ENCODE measurements at places on chromosomes 5 and 9.
A peak's percentile ranks its signal among the peaks of the same experiment; 100 is the strongest.

GRCh38 chr9:14516656-14517055, 176.6 kb downstream of the ZDHHC21 start:
- no peak for DNase-seq

DNA sequence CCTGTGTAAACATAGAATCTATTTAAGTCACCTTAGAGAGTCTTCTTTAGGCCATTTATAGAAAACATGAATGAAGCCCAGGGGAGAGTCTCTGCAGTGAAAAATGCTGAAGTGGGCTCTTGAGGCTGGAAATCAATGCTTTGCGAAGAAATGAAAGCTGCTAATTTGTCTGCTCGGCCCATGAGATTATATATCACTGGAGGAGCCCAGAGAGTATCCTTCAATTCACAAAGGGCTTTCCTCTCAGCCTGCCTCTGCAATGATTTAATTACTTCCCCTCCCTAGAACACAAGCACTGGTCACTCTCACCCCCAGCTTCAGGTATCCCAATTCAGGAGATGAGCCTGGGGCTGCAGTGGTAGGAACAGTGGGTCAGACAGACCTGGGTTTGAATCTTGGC, 8.2 kb upstream of the DRD1 start:
- DNase-seq: no peak

- DNase-seq: no peak
Observed at GRCh38 chr5:61966296-61966955, 339.6 kb upstream of the KIF2A start.

- no peak for DNase-seq
Observed at GRCh38 chr5:173817561-173817960, 70.6 kb upstream of the CPEB4 start.

DNA sequence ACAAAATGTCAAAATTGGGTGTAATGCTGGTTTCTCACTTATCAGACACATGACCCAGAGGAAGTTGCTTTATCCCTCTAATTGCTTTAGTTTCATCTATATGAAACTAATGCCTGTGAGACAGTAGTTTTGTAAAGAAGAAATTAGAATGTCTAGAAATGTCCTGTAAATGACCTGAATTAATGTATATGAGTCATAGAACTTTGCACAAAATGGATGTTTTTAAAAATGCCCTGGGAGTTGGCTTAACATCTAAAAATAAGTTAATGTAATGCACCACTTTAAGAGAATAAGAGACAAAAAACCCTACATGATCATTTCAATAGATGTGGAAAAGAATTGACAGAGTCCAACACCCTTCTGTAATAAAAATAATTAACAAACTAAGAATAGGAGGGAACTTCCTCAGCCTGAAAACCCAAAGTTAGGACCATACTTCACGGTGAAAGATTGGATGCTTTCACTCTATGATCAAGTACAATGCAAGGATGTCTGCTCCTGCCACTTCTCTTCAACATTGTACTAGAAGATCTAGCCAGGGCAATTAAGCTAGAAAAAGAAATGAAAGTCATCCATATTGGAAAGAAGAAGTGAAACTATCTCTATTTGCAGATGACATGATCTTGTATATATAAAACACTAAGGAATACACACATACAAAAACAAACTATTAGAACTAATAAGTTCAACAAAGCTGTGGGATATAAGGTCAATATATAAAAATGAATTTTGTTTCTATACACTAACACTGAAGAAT, 117.9 kb downstream of the MELK start:
- DNase-seq: no peak

DNA sequence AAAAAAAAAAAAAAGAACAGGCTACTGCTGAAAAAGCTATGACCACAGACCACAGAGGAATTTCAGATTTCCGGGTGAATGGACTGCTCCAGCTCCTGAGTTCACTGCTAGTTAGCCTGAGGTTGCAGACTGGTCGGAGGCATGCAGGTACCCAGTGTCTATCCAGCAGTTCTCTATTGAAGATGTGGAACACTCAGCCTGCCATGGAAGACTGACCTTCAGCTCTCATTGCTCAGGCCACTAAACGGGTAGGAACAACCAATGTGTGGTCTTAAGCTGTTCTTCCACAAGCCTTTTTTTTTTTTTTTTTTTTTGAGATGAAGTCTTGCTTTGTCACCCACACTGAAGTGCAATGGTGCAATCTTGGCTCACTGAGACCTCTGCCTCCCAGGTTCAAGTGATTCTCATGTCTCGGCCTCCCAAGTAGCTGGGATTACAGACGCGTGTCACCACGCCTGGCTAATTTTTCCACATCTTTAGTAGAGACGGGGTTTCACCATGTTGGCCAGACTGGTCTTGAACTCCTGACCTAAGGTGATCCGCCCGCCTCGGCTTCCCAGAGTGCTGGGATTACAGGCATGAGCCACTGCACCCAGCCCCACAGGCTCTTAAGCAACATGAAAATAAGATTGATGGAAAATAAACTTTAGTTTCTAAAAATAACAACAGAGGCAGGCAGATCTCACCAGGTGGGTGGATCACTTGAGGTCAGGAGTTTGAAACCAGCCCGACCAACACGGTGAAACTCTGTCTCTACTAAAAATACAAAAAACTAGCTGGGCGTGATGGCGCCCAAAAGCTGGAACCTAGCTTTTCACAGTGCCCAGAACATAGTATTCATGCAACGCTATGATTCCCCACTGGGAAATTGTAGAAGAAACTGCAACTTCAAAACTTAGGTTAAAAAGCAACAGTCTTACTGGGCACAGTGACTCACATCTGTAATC, 20.0 kb upstream of the NPM1 start:
- DNase-seq: peak; percentile 14

DNA sequence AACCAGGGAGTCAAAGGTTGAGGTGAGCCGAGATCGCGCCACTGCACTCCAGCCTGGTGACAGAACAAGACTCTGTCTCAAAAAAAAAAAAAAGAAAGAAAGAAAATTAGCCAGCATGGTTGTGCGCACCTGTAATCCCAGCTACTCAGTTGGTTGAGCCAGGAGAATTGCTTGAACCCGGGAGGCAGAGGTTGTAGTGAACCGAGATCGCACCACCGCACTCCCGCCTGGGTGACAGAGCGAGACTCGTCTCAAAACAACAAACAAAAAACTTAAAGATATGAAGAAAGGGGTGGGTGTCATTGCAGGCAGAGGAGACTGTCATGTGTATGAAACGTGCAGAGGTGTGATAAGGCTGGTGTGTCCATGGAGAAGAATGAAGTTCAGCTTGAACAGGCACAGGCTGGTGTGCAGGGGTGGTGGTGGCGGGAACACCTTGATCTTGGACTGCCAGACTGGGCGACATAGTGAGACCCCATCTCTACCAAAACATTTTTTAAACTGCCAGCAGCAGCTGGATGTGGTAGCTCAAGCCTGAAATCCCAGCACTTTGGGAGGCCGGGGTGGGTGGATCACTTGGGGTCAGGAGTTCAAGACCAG, 69.6 kb downstream of the UGCG start:
- DNase-seq: no peak

DNA sequence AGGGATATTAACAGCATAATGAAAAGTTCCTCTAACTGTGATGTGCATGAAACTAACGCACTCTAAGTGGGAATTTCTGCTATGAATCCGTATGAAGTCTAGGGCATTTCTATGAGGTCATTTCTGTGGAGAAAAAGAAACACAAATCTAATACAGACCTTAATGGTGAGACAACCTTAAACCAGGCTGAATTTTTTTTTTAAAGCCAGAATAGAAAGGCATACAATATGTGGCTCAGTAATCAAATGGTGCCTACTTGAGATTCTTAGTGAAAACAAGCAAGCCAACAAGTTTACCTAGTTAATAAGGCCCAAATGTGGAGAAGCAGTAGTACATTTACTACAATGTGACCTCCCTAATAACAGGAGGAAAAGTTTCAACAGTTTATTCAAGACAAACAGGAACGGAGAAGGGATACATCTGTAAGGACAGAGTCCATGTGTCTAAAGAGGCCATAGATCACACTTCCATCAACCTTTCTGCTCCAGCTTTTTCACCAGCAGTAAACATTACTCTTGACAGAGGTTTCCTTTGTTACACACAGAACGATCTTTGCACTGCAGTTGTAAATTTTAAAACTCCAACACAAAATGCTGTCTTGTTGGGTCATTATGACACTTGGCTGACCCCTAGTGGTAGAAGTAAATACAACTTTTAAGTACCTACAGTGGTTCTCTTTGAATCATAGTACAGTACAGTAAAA, 26.2 kb downstream of the CARNMT1 start:
- peak; percentile 80 for DNase-seq

GRCh38 chr5:171965745-171966144, 40.7 kb downstream of the FBXW11 start:
- DNase-seq: no peak

DNA sequence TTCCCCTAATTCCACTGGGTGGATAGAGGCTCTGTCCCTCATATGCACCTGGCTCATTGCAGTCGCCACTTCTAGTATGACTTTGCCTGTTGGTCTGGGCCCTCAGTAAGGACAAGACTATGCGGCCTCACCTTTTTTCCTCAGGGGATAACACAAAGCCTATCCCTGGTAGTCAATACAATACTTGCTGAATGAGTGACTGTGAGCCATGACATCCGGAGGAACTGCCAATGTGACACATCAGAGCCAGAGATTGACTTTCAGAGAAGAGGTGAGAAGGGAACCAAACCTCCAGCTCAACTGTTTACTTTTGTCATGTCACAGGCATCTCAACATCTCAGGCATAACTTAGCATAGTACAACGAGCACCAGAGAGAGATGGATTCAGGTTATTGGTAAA, 371.3 kb downstream of the DMRT2 start:
- no peak for DNase-seq

DNA sequence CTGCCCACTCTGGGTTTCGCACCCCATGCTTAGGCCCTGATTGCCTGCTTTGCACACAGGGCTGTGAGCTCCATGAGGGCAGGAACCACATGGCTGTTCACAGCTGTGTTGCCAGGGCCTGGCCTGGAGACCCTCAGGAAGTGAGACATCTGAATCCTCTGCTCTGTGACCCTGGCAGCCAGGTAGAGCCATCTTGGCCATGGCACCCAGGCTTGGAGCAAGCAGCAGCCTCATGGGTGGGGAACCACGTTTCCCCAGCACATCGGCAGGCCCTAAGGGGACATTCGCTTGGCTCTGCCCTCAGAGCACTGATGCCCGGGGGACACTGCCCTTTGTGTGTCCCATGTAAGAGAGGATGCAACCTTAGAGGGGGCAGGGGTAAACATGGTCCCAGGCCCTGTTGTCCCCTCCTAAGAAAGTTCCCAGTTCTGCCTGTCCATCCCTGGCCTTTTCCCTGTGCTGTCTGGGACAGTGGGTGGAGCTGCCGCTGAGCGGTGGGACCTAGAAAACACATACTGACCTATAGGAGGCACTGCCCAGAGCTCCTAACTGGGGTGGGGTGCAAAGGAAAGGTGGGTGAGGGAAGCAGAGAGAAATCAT, 144.1 kb upstream of the IER5L start:
- DNase-seq: no peak

- DNase-seq: no peak
Observed at GRCh38 chr9:125701351-125701750, 5.7 kb downstream of the MAPKAP1 start.

GRCh38 chr9:76534026-76534425, 75.0 kb downstream of the GCNT1 start:
- DNase-seq: no peak

GRCh38 chr5:61333321-61333953, 1.4 kb downstream of the ZSWIM6 start:
- no peak for DNase-seq

Data from COLO829 (cell line).